Ovary (tissue), 10 donors: ENCODE measurements at places on chromosomes 1 and 21.

DNA sequence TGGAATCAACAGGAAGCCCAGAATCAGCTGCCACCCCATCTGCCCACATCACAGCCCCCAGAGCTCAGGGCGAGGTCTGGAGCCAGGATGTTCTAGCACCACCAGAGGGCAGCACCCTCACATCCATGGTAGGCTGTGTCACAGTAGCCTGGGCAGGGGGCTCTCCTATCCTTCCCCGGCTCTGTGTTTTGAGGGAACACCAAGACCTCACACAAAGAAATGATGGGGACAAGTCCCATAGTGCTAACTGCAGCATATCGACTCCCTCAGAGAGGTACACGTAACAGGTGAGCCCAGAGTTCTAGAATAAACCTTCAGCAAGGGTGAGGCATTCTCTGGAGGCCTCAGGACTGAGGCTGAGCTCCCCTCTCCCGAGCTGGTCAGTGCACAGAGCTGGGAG is 2.3 kb upstream of the KCNC4 start:
- DNase-seq, result peak; percentile 83

GRCh38 chr21:15774590-15774989 is 44.8 kb downstream of the USP25 start:
- no peak for DNase-seq

DNA sequence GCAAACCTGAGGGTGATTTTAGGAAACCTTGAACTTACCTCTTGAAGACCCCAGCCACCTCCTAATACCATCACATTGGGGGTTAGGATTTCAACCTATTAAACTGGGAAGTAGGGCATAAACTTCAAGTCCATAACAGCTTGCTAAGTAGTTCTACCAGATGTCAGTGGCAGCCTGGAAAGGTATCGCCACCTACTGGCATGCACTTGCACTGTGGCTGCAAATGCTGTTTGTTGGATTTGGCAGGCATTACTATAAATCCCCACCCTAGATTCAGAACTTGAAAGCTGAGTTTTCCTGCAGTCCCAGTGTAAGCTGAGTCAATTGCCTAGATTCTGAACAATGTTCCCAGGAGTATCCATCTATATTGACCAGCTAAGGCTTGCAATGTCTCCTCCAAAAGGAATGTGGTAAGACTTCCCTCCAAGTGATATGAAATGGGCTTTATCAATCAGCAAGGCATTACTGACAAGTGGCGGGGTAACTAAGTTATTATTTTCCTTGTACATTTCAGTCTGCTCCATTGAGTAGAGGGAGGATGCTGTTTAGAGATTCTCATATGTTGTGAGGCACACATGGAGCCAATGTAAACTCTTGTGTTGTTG is 474.5 kb downstream of the PTPRC start:
- DNase-seq, result no peak

GRCh38 chr1:176829261-176829660 is 335.3 kb downstream of the ASTN1 start:
- DNase-seq, result no peak

GRCh38 chr1:18919956-18920355 is 17.6 kb upstream of the ALDH4A1 start:
- DNase-seq, result no peak

GRCh38 chr1:73770109-73770905 is 427.7 kb downstream of the LRRIQ3 start:
- DNase-seq, result no peak

GRCh38 chr1:182229921-182230491 is 161.6 kb downstream of the GLUL start:
- no peak for DNase-seq

DNA sequence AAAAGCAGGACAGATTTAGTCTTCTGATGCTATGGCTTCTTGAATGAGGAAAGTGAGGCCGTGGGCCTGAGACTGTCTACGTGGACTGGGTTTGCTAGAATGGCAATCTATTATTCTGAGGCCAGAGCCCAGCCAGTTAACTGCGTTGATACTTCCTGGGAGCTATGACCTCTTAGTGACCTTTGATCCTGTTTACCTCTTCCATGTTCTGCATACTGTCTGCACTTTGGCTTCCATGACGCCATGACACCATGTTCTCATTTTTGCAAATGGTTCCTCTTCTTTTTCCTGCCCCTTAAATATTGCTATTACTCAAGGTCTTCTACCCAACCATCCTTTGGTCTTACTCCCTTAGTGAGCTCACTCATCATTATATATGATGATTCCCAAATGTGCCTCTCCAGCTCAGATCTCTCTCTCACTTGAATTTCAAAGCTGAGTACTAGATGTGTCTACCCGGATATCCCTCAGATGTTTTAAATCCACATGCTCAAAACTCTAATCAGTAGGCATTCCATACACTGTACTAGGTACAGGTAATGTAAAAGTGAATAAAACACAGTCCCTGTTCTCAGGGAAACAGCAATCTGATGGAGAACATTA is 66.1 kb upstream of the ATP1A1 start:
- DNase-seq, result no peak

GRCh38 chr1:219041818-219042217 is 131.9 kb upstream of the LYPLAL1 start:
- no peak for DNase-seq

GRCh38 chr1:7384679-7385078 is 386.4 kb upstream of the VAMP3 start:
- DNase-seq, result no peak

DNA sequence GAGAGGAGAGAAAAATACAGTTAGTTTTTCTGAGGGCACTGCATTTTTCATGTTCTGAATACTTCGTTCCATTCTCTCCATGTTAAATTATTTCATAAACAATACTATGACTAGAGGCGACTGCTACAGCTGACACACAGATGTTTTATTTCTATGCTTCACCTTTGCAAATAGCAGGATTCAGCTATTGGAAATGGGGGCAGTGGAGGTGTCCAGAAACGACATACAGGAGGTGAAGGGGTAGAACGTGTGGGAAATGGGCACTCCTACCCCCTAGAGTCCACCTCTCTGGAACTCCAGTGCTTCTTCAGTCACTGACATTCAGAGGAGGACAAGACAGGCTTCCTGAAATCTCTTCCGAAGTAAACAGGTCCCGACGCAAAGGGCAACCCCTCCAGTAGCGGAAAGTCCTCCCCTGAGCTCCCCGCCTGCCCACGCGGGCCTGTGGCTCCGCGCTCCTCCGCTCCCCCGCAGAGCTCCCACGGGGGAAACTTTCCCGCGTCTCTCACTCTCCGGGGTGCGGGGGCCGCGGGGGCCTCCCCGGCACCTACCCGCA is 480 bp downstream of the DPYD start:
- no peak for DNase-seq

- no peak for DNase-seq
These were observed 52.0 kb upstream of the TINAGL1 start for GRCh38 chr1:31524186-31524901.

- DNase-seq, result no peak
These were observed 70.5 kb downstream of the LRRC8C start for GRCh38 chr1:89703469-89703868.

GRCh38 chr21:42989816-42990650 is 15.7 kb downstream of the PKNOX1 start:
- no peak for DNase-seq

DNA sequence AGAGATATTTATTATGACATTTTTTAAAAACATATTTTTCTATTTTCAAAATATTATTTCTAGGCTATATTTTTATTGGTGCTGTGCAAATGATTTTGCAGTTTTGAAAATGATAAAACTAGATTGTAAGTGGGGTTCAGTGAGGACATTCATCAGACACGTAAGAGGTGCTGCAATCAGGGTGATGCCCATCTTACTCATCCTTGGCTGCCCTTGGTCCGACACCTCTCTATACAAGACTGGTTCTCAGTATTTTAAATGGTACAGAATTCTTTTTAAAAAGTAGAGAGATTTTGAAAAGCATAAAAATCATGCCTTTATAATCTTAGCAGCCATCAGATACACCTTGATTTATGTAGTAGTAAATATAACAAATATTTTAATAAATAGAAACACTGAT is 24.0 kb downstream of the HENMT1 start:
- DNase-seq, result no peak

- peak; percentile 75 for DNase-seq
These were observed 7.0 kb downstream of the LRRC71 start for GRCh38 chr1:156927215-156928042.

DNA sequence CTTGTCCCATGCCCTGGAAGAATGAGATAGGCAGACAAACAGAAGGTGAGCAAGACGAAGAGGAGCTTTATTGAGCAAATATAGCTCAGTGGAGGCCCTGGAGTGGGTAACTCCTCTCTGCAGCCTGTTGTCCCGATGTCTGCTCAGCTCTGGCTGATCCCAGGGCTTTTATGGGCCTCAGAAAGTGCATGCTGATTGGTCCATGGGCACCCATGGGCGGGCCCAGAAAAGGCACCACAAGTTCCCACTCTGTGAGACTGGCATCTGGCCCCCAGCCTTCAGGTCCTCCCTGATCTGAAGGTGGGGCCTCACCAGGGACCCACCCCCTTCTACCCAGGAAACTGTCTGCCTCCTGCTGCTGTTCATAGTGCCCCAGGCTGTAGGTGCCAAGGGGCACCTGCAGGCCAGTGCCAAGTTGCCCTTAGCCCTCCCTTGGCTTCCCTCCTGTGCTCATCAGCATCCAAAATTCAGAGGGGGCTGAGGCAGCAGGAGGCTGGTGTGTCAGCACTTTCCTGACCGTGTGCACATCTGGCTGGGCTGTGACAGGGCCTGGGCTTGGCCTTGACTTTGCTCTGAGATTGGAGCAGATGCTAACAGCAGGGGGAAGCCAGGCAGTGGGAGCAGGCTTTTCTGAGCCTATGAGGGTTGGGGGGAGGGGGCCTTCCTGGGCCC is 35.4 kb downstream of the ACTL8 start:
- DNase-seq, result no peak

DNA sequence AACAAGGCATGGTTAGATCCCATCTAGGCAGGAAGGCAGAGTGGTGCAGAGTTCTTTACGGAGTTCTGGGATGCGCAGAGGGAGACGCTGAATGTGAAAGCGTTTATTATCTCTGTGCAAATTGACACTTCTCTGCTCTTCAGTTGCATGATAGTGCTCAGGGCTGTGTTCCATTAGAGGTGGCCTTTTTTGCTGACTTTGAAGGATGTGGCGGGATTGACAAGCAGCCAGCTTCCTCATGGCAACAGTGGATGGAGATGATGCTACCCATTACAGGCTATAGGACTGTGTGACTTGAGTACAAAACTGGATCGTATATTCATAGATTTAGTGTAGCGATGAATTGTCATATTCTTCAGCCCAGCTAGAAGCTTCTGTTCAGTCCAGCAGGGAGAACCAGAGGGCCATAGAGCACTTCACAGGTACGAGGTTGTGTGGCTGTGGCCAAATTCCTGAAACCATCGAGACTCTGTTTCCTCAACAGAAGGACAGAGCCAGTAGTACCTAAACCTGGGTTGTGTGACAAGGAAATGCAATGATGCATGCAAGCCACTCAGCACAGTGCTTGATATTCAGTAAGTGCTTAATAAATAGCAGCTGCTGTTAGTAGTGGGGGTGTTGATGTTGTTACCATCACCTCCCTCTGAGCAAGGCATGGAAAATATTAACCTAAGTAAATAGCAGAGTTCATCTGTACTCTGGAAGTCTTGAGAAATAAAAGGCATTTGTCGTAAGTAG is 430.0 kb upstream of the KAZN start:
- no peak for DNase-seq

DNA sequence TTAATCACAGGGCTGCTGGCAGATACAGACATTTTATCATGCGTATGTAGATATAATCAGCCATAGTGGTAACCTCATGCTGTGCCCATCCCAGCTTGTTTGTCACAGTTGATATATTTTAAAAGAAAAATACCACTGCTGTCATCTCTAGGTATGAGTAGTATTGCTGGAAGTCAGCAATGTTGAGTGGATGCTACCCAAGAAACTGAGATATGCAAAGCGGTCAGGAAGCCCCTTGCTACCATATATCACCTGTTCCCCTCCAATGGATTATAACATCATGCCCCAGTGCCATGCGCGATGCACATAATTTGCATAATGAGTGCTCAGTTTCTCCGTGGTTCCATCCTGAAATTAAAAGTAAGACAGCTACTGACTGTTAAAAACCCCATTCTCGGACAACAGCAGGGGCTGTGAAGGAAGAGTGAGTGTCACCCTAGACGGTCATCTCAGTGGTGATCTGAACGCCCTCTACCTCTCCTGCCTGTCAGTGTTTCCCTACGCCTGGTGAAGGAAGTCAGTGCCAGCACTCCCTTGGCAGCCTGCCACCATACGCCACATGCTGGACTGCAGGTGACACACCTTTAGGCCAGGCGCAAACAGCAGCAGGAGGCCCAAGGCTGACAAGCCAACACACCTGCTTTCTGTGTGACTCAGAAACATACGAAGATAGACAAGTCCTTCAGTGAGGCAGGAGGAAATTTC is 2.7 kb downstream of the IL10RB start:
- no peak for DNase-seq

GRCh38 chr21:24514081-24514733 is 1093.1 kb downstream of the MRPL39 start:
- no peak for DNase-seq

DNA sequence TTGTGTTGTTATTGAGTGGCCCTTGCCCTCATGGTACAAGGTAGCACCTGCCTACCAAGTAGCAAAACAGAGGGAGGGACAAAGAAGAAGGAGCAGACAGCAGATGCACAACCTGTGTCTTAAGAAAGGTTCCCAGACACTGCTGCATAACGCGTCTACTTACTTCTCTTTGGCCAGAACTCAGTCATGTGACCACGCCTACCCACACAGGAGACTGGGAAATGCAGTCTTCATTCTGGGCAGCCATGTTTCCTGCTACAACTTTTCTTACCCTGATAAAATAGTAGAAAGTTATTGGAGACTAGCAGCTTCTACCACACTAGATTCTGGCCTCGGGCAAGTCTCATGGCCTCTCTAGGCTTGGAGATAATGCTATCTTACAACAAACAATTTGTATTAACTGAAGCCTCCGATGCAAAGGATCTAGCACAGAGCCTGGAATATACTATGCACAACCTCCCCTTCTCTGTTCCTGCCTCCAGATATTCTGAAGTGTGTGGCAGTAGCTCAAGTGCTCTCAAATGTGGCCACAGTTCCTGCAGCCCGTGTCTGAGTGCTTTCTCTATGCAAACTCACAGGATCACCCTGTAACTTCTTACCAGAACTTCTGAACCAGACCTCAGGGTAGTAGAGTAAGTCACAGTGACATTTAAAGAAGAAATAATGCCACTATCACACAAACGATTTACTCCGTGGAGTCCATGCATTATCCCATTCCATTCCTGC is 34.1 kb upstream of the BTG2 start:
- no peak for DNase-seq

DNA sequence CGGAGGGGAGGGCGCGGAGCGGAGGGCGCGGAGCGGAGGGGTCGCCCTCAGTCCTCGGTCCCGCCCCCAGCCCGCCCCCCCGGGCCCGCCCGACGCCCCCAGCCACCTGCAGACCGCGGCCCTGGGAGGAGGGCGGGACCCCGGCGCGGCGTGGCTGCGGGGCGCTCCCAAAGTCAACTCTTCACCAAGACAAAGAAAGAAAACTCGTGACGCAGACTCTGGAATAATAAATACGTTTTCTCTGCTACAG is 1.2 kb downstream of the HES4 start:
- DNase-seq, result no peak

- DNase-seq, result no peak
These were observed 100.1 kb upstream of the AKT3 start for GRCh38 chr1:243950166-243950565.
